Fibroblast of skin of back (primary cell): ENCODE measurements at places on chromosomes 5 and 9.

GRCh38 chr9:112796485-112796884 is 45.9 kb downstream of the SNX30 start:
- no peak for DNase-seq

DNA sequence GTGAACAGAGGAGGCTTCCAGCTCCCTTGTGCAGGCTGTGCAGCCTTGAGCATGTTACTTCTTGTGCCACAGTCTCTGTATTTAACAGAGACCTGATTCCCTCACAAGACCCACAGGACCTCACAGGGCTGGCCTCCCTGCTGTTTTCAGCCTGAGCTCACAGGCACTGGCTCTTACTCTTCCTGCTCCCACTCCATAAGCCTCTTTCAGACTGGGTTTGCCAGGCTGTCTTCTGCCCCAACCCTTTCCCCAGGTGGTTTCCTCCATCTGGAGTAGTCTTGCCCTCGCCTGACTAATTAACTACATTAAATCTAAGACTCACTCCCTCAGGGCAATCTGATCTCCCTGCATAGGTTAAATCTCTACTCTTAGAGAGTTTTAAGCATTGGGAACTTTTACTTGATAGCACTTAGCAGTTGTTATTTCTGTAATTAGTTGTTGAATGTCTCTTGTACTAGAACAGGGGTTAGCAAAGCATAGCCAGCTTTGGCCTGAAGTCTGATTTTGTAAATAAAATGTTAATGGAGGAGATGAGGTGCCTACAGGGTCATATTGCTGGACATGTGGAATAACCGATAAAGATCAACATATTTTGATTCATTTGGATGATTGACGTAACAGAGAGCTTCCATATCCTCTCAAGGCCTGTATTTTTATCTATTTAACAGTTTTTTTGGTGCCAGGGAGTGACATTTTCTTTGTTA is 28.6 kb upstream of the SPATA31E1 start:
- no peak for DNase-seq

GRCh38 chr5:140262839-140263238 is 40.1 kb downstream of the PFDN1 start:
- no peak for DNase-seq

- no peak for DNase-seq
Measured at GRCh38 chr5:6510132-6510531, 61.5 kb downstream of the UBE2QL1 start.

DNA sequence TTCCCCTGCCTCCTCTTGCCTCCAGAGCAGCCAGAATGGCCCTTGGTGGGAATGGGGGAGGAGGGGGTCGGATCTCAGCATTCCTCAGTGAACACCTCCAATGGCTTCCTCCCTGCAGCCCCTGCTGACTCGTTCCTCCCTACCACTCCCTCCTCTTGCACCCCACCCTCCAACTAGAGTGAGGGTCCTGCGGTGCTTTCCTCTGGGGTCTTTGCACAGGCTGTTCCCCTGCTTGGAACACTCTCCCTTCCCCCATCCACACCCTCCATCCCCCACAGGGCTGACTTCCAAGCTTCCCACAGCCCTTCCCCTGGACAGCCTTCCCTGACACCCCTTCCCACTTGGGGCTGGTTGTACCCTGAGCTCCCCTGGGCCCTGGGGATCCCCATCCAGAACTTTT is 70.4 kb upstream of the NEK6 start:
- DNase-seq, result no peak

DNA sequence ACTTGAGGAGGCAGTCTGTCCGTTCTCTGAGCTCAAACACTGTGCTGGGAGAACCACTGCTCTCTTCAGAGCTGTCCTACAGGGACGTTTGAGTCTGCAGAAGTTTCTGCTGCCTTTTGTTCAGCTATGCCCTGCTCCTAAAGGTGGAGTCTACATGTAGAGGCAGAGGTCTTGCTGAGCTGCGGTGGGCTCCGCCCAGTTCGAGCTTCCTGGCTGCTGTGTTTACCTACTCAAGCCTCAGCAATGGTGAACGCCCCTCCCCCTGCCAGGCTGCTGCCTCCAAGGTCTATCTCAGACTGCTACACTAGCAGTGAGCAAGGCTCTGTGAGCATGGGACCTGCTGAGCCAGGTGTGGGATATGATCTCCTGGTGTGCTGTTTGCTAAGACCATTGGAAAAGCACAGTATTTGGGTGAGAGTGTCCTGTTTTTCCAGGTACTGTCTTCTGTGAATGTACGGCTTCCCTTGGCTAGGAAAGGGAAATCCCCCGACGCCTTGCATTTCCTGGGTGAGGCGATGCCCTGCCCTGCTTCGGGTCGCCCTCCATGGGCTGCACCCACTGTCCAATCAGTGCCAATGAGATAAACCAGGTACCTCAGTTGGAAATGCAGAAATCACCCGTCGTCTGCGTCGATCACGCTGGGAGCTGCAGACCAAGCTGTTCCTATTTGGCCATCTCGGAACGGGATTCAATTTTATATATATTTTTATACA is 58.5 kb downstream of the CNTRL start:
- no peak for DNase-seq

GRCh38 chr5:102845041-102845440 is 89.9 kb downstream of the PAM start:
- no peak for DNase-seq

- no peak for DNase-seq
Measured at GRCh38 chr5:63648376-63648775, 313.9 kb downstream of the HTR1A start.

- DNase-seq, result peak; percentile 8
Measured at GRCh38 chr9:5949103-5949699, 58.5 kb downstream of the MLANA start.

DNA sequence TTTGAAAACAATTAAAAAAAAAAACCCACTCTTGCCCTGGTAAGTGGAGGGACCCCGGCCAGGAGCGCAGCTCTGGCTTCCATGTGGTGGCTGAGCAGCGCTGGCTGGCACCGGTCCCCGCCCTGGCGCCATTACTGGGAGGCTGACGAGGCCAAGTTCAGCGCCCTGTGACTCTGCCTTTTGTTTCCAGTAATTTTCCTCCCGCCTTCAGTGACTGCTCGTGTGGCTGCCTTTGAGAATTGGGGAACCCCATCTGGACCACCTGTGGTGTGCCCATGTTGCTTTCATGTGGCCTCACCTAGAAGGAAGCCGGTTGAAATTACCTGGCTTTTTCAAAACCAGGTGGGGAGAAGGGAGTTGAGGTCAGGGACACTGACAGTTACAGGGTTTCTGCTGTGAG is 136.1 kb downstream of the GAPVD1 start:
- DNase-seq, result no peak

DNA sequence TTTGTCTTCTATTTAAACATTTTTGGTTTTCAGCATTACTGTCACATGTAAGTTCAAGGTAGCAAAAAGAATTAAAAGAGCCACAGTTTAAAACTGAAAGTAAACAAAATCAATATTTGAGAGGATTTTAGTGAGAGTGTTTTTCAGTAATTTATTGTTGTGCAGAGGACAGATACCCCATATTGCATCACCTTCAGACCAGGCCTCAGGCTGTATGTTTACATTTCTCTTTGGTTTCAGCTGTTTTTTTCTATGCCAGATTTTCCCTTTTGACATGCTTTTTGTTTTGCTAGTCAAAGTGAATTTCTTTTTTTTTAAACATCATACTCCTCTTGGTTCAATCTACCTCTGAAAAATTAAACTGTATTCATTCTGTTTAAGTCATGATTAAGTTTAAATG is 47.2 kb downstream of the MAST4 start:
- no peak for DNase-seq

- DNase-seq, result peak; percentile 50
Measured at GRCh38 chr5:93746406-93747056, 5.1 kb upstream of the POU5F2 start.

DNA sequence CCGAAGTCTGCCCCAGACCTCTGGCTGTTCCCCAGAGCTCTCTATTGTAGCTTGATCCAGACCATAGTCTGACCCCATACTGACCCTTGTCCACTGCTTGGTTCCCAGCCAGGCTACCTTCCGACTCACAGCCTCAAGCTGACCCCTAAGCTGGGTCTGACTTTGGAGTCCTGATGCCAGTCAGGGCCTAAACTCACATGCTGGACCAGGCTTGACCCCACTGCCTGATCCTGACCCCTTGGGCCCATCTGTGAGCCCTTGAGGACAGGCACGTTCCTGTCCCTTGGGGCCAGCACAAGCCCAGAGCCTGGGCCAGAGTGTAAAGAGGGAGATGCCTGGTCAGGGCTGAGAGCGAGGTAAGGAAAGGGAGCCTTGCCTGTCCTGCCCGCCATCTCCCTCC is 32.7 kb upstream of the ENHO start:
- DNase-seq, result no peak

DNA sequence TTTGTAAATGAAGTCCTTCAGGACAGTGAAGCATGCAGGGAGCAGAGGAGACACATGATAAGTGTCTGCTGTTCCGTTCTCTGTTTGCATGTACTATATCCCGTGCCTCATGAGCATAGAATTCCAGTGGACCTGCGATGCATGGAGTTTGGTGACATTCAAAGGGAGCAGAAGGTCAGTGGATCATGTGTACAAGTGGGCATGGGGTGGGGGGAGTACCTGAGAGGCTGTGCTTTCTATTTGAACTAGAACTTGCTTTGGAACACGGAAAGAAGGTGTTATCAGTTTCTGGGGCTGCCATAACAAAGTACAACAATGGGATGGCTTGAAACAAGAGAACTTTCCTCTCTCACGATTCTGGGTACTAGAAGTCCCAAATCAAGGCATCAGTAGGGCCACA is 5.1 kb upstream of the CCNJL start:
- no peak for DNase-seq

DNA sequence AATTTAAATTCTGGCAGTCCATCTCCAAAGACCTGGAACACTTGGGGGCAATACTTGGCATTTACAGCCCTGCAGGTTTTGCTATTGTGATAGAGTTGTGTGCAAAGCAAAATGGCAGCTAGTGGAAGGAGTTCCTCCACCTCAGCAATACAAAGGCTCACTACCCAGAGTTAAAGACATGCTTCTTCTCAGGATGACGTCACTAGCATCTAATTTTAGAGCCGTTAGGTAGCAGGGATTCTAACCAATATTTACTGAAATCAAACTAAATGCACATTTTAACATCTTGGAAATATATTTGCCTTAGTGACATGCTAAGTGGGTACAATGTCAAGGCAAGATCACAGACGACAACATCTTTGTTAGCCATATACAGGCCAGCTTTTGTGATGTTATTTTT is 261.6 kb downstream of the MAN2A1 start:
- DNase-seq, result no peak

- DNase-seq, result no peak
Measured at GRCh38 chr5:58828258-58828657, 245.4 kb downstream of the RAB3C start.

- DNase-seq, result no peak
Measured at GRCh38 chr5:96796434-96796833, 11.3 kb downstream of the ERAP1 start.

- peak; percentile 82 for DNase-seq
Measured at GRCh38 chr5:177545487-177546257, 8.7 kb downstream of the FAM193B start.

GRCh38 chr9:269081-269711 is 54.5 kb downstream of the DOCK8 start:
- no peak for DNase-seq

DNA sequence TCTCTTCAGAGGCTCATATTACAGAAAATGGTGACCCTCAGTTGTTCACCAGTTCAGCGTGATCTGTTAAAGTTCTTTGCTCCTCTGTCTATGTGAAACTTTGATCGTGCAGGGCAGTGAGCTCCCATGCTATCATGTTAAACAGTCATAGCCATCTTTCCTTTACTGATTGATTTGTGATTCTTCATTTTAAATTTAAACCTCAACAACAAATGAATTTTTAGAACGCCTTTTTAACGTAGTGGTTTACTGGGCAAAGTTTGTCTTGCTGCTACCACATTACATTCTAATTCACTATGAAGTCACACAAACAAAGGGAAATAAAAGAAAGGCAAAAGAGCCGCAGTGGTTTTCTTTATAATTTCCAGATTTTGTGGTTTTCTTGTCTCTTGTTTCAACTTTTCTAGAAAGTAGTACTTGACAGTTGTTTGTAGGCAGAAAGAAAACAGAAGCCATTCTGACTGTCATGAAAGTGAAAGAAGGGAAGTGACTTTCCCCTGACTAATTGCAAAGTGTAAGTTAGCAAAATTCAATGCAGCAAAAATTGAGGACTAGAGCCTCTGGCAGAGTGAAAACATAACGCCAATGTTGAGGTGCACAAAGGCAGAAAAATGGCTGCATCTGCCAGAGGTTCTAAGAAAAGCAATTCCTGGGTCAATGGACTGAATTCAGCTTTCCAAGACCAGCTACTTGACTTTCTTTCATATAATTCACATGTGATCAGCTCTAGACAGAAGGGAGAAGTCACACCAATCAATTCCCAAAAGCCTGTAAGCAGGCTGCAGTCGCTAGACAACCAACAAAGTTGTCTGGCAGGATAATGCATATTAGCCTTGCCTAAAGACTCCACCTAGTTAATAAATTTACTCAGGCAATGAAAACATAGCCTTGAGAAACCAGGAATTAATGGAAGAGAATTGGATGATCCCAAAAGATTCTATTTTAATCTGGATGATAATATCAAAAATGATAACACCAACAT is 7.1 kb upstream of the IFNA6 start:
- peak; percentile 4 for DNase-seq

- DNase-seq, result no peak
Measured at GRCh38 chr5:142783601-142784341, 13.6 kb downstream of the ARHGAP26 start.

GRCh38 chr9:32906213-32906612 is 95.2 kb downstream of the APTX start:
- no peak for DNase-seq

GRCh38 chr5:102638316-102638715 is 116.8 kb upstream of the PAM start:
- no peak for DNase-seq

DNA sequence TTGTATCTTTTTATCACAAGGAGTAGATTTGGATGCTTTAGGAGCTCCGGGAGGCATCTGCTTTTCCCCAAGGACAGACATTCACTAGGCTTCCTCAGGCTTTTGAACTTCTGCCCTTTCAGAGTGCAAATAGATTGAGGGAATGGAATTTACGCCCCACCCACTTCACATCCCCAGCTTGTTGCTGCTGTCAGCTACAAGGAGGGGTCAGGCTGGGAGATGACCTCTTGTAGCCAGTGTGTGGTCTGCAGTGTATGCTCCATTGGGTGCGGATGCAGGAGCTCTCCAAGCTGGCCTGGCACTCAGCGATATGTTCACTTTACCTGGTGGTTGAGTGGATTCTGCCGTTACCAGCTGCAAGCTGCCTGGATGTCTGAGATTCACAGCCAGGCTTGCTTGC is 6.4 kb downstream of the TNFSF15 start:
- DNase-seq, result peak; percentile 23

GRCh38 chr9:120683150-120683549 is 31.1 kb downstream of the MEGF9 start:
- no peak for DNase-seq
